Activated T-cell treated with anti-CD3 and anti-CD28 coated beads, Interleukin-2, amount 50 U/mL, for 72 hours (primary cell): ENCODE measurements at places on chromosomes 7 and 10. TPM values are rescaled to one million over a fixed set of nuclear protein-coding genes. Genes with fewer than 3 reads are reported as not detected.

DNA sequence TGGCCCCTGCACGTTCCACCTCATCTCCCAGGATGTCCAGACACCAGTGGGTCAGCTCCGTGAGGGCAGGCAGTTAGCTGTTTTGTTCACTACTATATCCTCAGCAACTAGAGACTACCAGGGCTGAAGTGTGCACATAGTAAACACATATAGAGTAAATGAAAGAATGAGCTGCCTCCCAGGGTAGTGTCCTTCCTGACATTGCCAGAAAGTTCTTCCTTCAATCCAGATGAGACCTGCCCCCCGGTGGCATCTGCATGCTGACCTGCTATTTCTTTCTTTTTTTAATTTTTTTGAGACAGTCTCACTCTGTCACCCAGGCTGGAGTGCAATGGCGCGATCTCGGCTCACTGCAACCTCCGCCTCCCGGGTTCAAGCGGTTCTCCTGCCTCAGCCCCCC is 14.0 kb upstream of the ARPC1A start:
- DNase-seq = no peak

DNA sequence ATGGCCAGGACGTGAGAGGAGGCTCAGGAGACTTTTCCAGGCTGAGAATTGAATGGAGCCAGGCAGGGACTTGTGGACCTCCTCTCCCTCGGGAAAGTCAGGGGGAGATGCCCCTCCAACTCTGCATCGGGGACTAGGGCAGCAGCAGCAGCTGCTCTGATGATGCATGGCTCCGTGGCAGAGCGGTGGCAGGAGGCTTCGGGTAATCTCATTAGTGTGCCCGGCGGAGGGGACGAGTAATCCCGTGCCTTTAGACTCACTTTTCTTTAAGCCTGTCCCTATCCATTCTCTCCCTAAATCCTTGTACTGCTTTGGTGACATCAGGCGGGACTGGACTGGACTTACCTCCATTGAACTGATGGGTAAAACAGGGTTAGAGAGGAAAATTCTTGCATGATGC is 75.1 kb downstream of the ZMIZ1 start:
- DNase-seq = no peak

- no peak for DNase-seq
Measured at GRCh38 chr7:133452577-133452976, 199.7 kb downstream of the EXOC4 start.

DNA sequence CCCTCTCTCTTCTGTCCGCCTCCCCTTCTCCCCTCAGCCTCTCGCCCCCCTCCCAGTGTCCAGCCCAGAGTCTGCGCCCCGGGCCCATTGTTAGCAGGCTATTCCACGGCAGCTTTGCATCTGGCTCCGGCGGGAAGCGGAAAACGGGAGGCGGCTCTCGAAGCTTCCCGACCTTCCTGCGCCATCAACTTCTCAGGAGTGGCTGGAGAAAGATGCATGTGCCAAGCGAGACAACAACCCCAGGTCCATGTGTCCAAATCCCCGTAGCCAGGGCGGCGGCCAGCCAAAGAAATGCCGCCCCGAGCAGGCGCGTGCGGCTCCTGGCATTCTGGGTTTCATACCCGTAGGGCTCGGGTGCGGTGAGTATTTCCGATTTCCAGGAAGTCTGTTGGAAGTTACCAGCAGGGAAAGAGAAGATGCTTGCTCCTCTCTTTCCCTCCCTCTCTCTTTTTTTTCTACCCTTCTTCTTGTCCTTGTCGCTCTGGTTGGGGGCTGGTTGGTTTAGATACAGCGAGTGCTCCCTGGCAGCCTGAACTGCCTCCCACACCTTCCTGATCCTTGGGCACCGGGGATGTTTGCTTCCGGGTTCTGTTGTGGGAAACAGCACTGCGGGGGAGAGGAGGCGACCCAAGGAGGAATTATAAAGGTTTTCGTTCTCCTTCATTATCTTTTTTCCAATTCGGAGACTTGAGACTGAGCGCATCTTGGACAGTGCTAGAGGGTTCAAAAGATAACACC is 1.2 kb upstream of the HOXA2 start:
- no peak for DNase-seq

DNA sequence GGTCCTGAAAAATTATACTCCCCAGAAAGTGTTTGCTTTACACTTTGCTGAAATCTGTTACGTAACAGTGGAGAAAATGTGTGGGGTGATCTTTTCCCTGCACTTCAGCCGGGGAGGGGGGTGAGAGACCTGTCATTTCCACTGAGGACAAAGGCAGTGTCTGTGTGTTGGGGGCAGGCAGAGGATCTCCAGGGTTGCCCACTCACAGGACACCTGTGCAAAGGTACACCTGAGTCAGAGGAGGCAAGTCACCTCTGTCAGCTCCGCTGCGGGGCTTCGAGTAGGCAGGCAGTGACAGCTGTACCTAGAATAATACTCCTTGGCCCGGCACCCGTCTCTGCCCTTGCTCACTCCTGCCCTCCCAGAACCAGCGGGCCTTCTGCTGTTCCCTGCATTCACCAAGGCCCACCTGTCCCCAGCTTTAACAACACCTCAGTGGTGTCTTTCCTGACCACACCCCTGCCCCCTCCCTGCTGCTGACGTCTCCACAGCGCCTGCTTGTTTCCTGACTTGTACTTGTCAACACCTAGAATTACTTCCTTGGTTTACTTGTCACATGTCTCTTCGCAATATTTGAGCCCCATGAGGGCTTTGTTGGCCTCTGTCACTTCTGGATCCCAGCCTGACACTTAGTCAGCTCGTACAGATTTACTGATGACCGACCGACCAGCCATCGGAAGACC is 159.2 kb downstream of the NEURL1 start:
- DNase-seq = no peak

GRCh38 chr7:44065431-44066110 is at the start of gene PGAM2:
Gene PGAM2 (minus strand): TSS chr7:44065567. CDS start chr7:44065529, 38 bp downstream.
- no peak for DNase-seq

GRCh38 chr10:31867646-31868045 is 61.0 kb downstream of the ARHGAP12 start:
- DNase-seq = no peak

DNA sequence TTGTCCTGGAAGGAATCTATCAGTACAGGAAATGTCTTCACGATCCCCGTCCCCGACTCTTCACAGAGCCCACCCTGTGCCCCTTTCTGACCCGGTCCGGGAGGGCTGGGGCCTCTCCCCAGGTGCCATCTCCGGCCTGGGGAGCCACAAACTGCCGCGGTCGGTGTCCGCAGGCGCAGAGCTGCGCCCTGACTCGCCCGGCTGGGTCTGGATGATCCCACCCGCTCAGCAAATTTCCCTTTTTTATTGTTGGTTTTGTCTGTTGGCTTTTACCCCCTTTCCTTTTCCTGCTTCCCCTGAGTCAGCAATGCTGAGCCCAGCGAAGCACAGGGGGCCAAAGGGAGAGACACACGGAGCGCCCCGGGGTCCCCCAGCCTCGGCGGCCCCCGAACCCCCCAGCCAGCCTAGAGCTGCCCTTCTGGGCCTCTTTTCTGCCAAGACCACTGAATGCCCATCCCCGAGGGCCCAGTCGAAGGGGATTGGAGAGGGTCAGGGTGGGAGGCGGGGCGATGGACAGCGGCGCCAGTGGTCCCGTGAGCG is 30.9 kb downstream of the LEP start:
- DNase-seq = no peak

- DNase-seq = no peak
Measured at GRCh38 chr7:40944981-40945585, 757.8 kb downstream of the INHBA start.

DNA sequence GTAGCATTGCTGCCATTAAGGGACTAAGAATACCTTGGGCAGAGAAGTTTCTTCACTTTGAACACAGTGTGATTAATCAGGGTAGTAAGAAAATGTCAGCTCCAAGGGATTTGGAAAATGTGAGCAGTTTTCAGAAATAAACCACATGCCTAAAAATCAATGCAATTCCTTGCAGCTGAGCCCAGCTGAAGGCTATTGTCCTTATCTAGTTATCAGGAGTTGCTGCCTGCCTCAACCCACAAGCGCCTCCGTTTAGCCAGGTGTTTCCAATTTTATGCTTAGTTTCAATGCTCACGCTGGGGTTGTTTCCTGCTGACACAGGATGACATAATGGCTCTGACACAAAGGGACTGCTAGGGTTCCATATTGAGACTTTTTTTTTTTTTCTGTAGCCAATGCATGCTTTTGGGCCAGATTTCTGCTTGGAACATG is 132.3 kb upstream of the ANK3 start:
- no peak for DNase-seq

DNA sequence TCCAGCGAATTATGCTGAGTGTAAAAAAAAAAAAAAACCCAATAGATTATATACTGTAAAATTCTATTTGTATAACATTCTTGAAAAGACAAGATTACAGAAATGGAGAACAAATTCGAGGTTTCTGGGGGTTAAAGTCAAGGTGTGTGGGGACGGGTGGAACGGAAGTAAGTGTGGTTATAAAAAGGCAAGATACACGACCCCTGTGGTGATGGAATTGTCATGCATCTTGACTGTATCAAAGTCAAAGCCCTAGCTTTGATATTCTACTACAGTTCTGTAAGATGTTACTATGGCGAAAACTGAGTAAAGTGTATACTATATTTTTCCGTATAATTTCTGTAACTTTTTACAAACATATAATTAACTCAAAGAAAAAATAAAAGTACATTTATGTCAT is 718.2 kb upstream of the PCDH15 start:
- DNase-seq = no peak

- no peak for DNase-seq
Measured at GRCh38 chr10:28778524-28778923, 101.2 kb downstream of the BAMBI start.

- DNase-seq = no peak
Measured at GRCh38 chr10:97024168-97025073, 161.3 kb downstream of the SLIT1 start.

DNA sequence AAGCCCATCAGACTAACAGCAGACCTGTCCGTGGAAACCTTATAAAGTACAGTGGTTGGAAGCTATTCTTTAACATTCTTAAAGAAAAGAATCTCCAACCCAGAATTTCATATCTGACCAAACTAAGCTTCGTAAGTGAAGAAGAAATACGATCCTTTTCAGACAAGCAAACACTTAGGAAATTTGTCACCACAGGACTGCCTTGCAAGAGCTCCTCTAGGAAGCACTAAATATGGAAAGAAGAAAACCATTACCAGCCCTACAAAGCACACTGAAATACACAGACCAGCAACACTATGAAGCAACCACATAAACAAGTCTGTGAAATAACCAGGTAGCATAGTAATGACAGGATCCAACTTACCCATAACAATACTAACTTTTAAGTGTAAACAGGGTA is 177.7 kb upstream of the PRSS1 start:
- DNase-seq = no peak

- DNase-seq = no peak
Measured at GRCh38 chr7:131493581-131493980, 62.8 kb downstream of the PODXL start.

DNA sequence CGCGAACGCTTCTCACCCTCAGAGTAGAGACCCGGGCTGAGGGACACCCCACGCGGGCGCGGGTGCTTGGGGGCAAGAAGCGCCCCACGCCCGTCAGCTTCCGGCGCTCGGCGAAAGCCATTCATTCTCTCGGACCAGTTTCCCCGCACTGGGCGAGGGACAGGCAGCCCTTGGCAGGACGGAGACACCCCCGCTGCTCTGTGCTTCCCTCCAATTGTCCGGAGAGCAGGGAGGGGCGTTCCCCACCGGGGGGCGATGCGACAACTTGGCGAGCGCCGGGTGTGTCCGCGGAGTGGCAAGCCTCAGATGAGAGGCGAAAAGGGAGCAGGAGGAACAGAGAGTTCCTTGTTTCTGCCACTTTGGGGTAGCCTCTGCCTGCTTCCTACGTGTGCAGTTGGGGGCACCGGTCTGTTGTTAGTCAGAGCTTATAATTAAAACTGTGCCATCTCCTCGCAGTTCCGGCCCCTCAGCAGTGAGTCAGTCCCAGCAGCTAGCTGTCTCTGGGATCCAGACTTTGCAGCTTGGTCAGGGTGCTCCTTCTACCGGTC is 1.7 kb downstream of the GPR158 start:
- DNase-seq = no peak

The CC2D2B gene
- total RNA-seq = not detected

The NPSR1 gene
- not detected for total RNA-seq

The SFXN3 gene
- 24.2 TPM for total RNA-seq
